ENCODE measurements at places on chromosomes 16 and 17.

- DNase-seq, result no peak
Observed at GRCh38 chr16:54326266-54326662, 39.7 kb upstream of the IRX3 start.

GRCh38 chr16:55622930-55623561 is 32.7 kb upstream of the SLC6A2 start:
- DNase-seq, result no peak

GRCh38 chr17:82441691-82442487 is 8.7 kb downstream of the CYBC1 start:
- DNase-seq, result no peak

- no peak for DNase-seq
Observed at GRCh38 chr16:75945916-75946457, 219.7 kb upstream of the CPHXL start.

GRCh38 chr17:68733241-68734176 is 132.3 kb upstream of the FAM20A start:
- no peak for DNase-seq

GRCh38 chr17:68532826-68533225 is 20.6 kb downstream of the PRKAR1A start:
- no peak for DNase-seq

- DNase-seq, result no peak
Observed at GRCh38 chr17:56638591-56639051, 45.1 kb downstream of the NOG start.

DNA sequence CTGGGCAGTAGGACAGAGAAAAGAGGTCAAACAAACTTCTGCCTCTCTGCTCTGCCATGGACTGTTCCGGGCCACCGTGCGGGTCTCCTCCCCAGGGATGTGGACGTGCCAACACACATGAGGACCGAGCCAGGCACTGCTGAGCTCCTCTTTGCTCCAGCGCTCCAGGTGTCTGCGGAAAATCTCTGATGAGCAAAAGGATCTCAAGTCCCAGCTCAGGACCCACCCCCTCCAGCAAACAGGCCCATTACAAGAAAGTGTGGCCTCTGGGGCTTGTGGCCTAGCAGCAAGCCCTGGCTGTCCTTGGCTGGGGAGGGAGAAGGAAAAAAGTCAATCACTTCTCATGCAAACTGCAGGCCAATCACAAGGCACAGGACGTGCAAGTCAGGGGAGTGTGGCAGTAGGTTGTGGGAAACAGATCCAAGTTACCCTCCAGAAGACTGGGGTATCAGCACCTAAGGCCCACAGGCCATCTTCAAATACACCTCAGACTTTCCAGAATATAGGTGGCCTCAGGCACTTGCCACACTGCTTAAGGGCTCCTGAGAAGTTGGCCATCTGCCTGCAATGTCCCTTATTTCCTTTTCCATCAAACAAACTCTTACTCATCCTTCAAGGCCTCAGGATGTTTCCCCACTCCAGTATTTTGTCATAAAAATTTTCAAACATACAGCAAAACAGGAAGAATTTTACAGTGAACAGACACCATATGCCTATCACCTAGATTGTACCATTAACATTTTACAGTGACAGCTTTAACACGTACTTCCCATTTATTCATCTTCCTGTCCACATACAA is 36.0 kb upstream of the SREBF1 start:
- peak; percentile 36 for DNase-seq

- DNase-seq, result no peak
Observed at GRCh38 chr17:4427505-4427904, 6.2 kb upstream of the SPNS3 start.

- DNase-seq, result no peak
Observed at GRCh38 chr17:77451245-77451893, 310.6 kb downstream of the SEC14L1 start.

- no peak for DNase-seq
Observed at GRCh38 chr17:82937411-82938371, 97.9 kb upstream of the ZNF750 start.

DNA sequence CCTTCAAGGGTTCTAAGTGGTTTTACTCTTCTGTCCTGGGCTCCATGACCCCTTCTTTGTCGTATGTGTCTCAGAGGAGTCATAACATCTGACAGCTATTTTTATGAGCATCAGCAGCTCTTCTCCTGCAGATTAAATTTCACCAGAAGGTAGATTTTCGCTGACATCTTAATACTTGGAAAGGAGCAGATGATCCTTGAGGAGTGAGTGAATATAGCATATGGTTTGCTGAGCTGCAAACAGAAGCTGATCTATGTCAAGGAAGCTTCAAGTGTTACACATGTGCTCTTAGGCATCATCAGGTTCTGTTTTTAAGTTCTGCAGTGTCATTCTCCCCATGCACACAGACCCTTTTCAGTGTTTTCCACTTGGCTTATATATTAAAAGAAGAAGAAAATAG is 49.2 kb upstream of the MYH2 start:
- DNase-seq, result no peak

Measured in HL-60 (cell line).